ENCODE measurements at places on chromosomes 2 and 18. TPM values are rescaled to one million over a fixed set of nuclear protein-coding genes. Genes with fewer than 3 reads are reported as not detected.

- DNase-seq, result no peak
- H3K4me1 ChIP-seq, result no peaks in the 10 kb centered on the region
- H3K27ac ChIP-seq, result no peak overlapping the region
- no peaks in the 10 kb centered on the region for H3K27me3 ChIP-seq
These were observed 324.7 kb upstream of the PIK3C3 start for GRCh38 chr18:41630232-41630886.

GRCh38 chr18:76821356-76821874 is 942 bp upstream of the ZNF236 start:
- H3K36me3 ChIP-seq, result peaks cover 4% of the 10 kb centered on the region
- H3K4me3 ChIP-seq, result peak overlapping the region; percentile 68
- H3K27ac ChIP-seq, result peak overlapping the region; percentile 85
- DNase-seq, result no peak

DNA sequence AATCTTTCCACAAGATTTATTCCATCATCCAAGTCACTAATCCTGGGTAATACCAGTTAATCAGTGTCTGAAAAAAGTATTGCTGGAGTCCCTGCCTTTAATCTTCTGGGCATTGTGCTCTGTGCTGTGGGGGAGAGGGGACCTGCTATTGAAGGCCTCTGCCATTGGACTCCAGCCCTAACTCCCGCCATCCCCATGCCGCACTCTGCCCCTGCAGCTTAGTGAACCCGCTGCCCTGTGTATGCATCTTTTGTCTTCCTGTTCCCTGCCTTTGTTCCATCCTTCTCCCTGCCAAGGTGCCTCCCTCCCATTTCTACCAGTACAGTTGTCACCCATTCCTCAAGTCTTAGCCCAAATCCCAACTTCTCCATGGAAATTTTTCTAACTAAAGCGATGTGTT is 113.8 kb upstream of the EPAS1 start:
- H3K4me3 ChIP-seq, result no peak overlapping the region
- peaks cover 12% of the 10 kb centered on the region for H3K4me1 ChIP-seq
- DNase-seq, result no peak
- no peaks in the 10 kb centered on the region for H3K36me3 ChIP-seq
- no peaks in the 10 kb centered on the region for H3K27me3 ChIP-seq

GRCh38 chr2:10914272-10914693 is 2.5 kb downstream of the KCNF1 start:
- H3K27ac ChIP-seq, result no peak overlapping the region
- H3K4me1 ChIP-seq, result peaks cover 35% of the 10 kb centered on the region
- H3K27me3 ChIP-seq, result peaks cover 34% of the 10 kb centered on the region

- no peak overlapping the region for H3K27ac ChIP-seq
- H3K36me3 ChIP-seq, result no peaks in the 10 kb centered on the region
- DNase-seq, result no peak
These were observed 199.3 kb downstream of the NCK2 start for GRCh38 chr2:105943977-105944376.

GRCh38 chr2:226172309-226172708 is 627.3 kb downstream of the IRS1 start:
- no peak overlapping the region for H3K4me3 ChIP-seq
- no peaks in the 10 kb centered on the region for H3K36me3 ChIP-seq
- no peak for DNase-seq
- H3K4me1 ChIP-seq, result no peaks in the 10 kb centered on the region
- no peak overlapping the region for H3K27ac ChIP-seq

DNA sequence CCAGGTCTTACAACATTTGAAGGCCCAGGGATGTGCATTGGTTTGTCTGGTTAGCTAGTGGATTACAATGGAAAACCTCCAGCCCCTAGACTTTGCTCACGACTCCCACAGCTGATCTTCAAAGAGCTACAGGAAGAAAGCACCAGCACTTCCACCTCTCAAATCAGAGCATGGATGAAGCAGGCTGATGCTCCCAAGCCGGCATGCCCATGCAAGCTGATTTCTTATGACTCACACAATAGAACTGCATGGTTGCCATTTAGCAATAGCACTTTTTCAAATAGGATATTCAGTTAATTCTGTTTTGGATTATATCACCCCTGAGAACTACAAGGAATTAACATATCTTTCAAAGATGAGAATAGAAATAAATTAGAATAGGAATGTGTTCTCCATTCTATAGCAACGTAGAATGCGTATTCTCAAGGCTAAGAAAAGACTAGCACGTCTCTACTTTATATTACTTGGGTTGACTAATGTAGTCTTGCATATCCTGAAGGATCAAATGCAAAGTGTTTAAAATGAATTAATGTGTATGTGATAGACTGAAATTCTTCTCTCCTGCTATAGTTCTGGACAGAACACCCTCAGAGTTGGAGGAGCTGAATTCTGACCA is 292.4 kb downstream of the TRIB2 start:
- peaks cover 15% of the 10 kb centered on the region for H3K4me1 ChIP-seq
- no peaks in the 10 kb centered on the region for H3K27me3 ChIP-seq
- H3K27ac ChIP-seq, result no peak overlapping the region

DNA sequence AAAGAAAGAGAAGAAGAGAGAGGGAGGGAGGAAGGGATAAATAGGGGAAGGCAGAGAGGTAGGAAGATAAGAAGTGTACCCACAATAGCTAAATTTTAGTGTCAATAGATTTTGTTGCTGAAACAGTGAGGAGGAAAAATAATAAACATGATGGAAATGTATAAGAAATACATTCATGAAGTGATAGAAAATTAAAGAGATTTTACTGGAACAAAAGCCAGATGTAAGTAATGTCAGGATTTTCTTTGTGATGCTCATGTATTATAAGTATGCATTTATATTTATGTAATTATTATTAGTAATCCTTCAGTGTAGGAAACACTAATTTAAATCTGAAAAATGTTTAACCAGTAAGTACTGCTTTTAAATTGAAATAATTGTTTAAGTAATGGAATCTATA is 1125.2 kb upstream of the FANCL start:
- no peak overlapping the region for H3K27ac ChIP-seq
- H3K27me3 ChIP-seq, result no peaks in the 10 kb centered on the region
- no peak for DNase-seq
- H3K4me1 ChIP-seq, result no peaks in the 10 kb centered on the region
- H3K4me3 ChIP-seq, result no peak overlapping the region
- no peaks in the 10 kb centered on the region for H3K36me3 ChIP-seq

GRCh38 chr2:70616168-70616694 is 62.6 kb upstream of the TGFA start:
- DNase-seq, result no peak
- H3K27ac ChIP-seq, result no peak overlapping the region
- H3K4me1 ChIP-seq, result no peaks in the 10 kb centered on the region
- H3K36me3 ChIP-seq, result no peaks in the 10 kb centered on the region

- no peaks in the 10 kb centered on the region for H3K4me1 ChIP-seq
- H3K27ac ChIP-seq, result no peak overlapping the region
- H3K36me3 ChIP-seq, result peaks cover 22% of the 10 kb centered on the region
- DNase-seq, result no peak
- H3K4me3 ChIP-seq, result no peak overlapping the region
These were observed 62.2 kb downstream of the PTRHD1 start for GRCh38 chr2:24731040-24731439.

DNA sequence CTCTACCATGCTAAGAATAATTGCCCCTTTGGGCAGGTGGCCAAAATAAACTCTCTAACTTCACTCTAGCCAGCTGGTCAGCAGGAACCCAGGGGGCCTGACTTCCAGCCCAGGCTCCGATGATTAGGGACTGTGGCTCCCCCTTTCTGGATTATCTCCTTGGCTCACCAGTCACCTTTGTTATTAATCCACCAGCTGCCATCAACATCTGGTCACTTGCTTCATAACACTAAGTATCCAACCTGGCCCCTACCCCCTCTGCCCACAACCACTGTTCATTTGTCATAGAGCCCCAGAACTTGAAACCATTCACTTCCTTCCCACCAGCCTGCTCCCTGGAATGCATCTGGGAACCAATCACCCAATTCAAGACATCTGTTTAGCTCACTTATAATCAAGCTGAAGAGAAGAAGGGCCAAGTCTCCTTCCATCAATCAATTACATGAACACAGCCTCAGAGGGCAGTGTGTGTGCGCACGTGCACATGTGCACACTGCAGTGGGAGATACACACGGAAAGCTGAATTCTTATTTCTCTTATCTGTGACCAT is 215.1 kb downstream of the ALK start:
- H3K36me3 ChIP-seq, result no peaks in the 10 kb centered on the region
- no peak overlapping the region for H3K27ac ChIP-seq
- no peaks in the 10 kb centered on the region for H3K4me1 ChIP-seq
- DNase-seq, result no peak

- H3K27ac ChIP-seq, result peak overlapping the region; percentile 62
- H3K36me3 ChIP-seq, result no peaks in the 10 kb centered on the region
- H3K4me3 ChIP-seq, result no peak overlapping the region
- H3K4me1 ChIP-seq, result peaks cover 66% of the 10 kb centered on the region
- H3K27me3 ChIP-seq, result no peaks in the 10 kb centered on the region
- DNase-seq, result peak; percentile 81
These were observed 23.6 kb downstream of the ASAP2 start for GRCh38 chr2:9230051-9230802.

DNA sequence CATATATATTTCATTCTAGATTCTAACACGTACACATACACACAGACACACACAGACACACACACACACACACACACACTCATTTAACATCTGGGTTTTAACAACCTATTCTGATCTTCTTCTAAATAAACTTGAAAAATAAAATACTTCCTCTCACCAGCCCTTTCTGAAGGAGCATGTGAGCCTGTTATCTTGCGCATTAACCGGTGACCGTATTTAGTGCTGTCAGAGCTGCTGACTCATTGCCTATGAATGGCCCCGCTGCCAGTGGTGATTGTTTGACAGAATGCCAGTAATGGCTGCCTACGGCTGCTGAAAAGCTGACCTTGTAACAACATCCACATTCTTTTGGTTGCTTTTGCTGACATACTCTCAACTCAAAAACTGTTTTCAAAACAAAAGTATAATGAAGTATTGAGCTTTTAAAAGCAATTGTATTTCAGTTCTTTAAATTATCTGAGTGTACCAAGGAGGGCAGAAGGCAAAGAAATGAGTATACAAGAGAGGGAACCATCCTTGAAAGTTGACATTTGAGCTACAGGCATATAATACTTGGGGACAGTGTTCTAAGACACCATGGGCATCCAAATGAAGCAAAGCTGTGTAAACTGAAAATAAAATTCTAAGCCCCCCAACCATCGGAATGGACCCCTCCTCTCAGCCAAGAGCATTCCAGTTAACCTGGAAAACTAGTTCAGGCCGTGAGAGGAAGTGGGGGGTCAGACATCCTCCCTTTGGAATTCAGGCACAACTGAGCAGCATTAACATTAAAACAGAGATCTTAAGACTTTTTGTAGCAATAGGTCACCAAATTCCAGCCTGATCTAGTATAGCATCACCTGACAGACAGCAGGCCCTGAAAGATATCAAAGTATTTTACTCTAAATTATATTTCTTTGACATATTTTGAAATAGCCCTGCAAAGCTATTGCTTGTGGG is 50.2 kb upstream of the DTNA start:
- no peaks in the 10 kb centered on the region for H3K4me1 ChIP-seq
- DNase-seq, result peak; percentile 84
- no peak overlapping the region for H3K4me3 ChIP-seq
- no peaks in the 10 kb centered on the region for H3K27me3 ChIP-seq
- no peaks in the 10 kb centered on the region for H3K36me3 ChIP-seq
- H3K27ac ChIP-seq, result peak overlapping the region; percentile 45

GRCh38 chr2:229059331-229060033 is 211.6 kb downstream of the PID1 start:
- H3K27me3 ChIP-seq, result no peaks in the 10 kb centered on the region
- no peaks in the 10 kb centered on the region for H3K36me3 ChIP-seq
- no peak for DNase-seq
- H3K4me3 ChIP-seq, result no peak overlapping the region
- H3K4me1 ChIP-seq, result no peaks in the 10 kb centered on the region
- no peak overlapping the region for H3K27ac ChIP-seq

- H3K4me3 ChIP-seq, result no peak overlapping the region
- no peak for DNase-seq
- H3K36me3 ChIP-seq, result no peaks in the 10 kb centered on the region
- H3K27ac ChIP-seq, result no peak overlapping the region
These were observed 180.2 kb upstream of the RAB6C start for GRCh38 chr2:129799036-129799958.

DNA sequence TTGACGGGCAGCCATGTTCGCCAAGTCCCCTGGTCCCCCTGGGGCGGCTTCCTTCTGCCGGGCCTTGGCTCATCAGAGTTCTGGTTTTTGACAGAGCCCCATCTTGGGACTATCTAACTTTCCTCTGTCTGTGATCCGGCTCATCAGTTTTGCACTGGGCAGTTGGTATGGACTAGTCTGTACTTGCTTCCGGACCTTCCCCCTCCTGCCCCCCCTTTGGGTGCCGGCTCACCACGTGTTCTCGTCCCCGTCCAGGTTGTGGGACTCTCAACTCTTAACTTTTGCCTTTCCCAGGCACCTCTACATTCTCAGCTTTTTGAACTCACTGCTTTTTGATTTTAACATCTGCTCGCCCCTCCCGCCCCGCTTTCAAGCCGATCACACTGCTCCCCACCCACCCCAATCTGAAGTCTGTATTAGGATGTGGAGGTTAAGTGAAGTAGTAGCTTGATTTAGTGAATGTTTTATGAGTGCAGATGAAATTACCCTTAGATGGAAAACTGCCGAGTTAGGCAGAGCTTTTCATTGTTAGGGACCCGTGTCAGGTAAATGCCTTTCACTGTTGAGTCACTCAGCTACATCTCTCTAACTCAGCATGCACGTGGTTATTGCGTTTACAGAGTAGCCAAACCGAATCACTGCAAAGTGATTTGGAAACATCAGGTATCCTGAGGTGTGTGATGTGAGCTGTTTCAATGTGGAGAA is 874 bp downstream of the WDR43 start:
- H3K4me1 ChIP-seq, result peaks cover 4% of the 10 kb centered on the region
- H3K4me3 ChIP-seq, result peak overlapping the region; percentile 92
- no peaks in the 10 kb centered on the region for H3K36me3 ChIP-seq
- peak; percentile 46 for DNase-seq
- peak overlapping the region; percentile 47 for H3K27ac ChIP-seq
- no peaks in the 10 kb centered on the region for H3K27me3 ChIP-seq

DNA sequence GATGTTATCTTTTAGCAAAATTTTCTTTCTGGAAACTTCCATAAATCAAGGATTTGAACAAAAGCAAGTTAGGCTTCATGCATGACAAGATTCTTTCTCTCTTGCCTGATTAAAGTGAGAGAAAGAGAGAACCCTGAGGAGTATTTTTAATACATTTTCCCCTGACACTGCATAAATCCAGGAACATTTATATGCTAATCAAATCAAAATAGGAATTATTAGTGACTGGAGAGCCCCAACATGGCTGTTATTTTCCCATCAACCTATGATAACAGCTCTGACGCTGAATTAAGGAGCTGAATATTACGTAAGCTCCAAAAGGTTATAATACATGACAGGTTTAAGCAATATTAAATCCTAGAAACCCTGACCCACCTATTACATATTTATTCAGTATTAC is 930.2 kb upstream of the PIK3C3 start:
- DNase-seq, result no peak
- H3K4me3 ChIP-seq, result no peak overlapping the region
- no peak overlapping the region for H3K27ac ChIP-seq
- H3K4me1 ChIP-seq, result no peaks in the 10 kb centered on the region
- H3K27me3 ChIP-seq, result no peaks in the 10 kb centered on the region

SOCS6 gene
- 14.3 TPM for polyA plus RNA-seq

GTF3C2 gene
- 36.5 TPM for polyA plus RNA-seq

AQP12B gene
- polyA plus RNA-seq, result 0.67 TPM

NAT8 gene
- 0.14 TPM for polyA plus RNA-seq

FAHD2A gene
- polyA plus RNA-seq, result 20.4 TPM

TMEM37 gene
- polyA plus RNA-seq, result 5.9 TPM

NAPG gene
- 16.1 TPM for polyA plus RNA-seq

PTPRN gene
- polyA plus RNA-seq, result 1.0 TPM

PRKAG3 gene
- polyA plus RNA-seq, result 13.3 TPM

MSH6 gene
- polyA plus RNA-seq, result 46.5 TPM
